ENCODE measurements at places on chromosomes 16 and 17.

- DNase-seq = no peak
Observed at GRCh38 chr17:66786107-66786506, 48.8 kb upstream of the CACNG5 start.

- no peak for DNase-seq
Observed at GRCh38 chr17:17824783-17825614, 11.8 kb downstream of the SREBF1 start.

- no peak for DNase-seq
Observed at GRCh38 chr16:31861455-31861854, 12.2 kb upstream of the ZNF267 start.

GRCh38 chr16:4393240-4393600 lies 21.6 kb downstream of the VASN start:
- DNase-seq = no peak

GRCh38 chr16:31697744-31698125 lies 170.0 kb downstream of the AHSP start:
- DNase-seq = no peak
